ENCODE measurements at places on chromosomes 4 and X.

DNA sequence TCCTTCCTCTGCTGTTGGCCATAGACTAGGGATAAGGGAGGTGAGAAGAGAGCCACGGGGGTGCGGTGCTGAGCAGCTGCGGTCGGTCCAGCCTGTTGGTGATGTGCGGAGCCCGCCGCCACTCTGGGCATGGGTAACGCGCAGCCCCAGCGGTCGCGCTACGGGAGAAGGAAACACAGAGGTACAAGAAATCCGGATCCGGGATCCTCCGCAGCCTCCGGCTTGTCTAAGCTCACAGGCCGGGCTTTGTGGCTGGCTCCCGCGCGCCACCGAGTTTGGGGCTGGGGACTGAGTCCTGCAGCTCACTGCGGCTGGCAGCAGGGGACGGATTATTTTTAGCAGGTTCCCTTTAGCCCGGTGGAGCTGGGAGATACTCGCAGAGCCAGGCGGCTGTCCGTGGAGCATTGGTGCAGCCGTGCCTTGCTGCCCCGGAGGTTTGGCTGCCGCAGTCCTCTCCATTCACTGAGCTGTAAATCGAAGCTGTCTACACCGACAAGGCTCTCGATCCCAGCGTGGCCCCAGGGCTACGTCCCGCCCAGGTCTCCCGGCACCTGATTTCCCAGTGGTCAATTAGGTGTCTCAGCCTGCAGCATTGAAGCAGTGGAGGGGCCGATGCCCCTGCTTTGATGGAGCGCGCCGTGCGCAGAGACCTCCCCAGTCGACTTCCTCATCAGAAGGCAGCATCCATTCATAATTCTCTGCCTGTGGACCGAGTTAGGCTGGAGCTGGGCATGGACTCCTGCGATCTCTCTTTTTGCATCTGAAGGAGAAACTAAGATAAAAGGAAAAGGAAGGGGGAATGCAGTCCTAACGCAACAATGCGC, 81.9 kb upstream of the SCML1 start:
- no peak for DNase-seq

DNA sequence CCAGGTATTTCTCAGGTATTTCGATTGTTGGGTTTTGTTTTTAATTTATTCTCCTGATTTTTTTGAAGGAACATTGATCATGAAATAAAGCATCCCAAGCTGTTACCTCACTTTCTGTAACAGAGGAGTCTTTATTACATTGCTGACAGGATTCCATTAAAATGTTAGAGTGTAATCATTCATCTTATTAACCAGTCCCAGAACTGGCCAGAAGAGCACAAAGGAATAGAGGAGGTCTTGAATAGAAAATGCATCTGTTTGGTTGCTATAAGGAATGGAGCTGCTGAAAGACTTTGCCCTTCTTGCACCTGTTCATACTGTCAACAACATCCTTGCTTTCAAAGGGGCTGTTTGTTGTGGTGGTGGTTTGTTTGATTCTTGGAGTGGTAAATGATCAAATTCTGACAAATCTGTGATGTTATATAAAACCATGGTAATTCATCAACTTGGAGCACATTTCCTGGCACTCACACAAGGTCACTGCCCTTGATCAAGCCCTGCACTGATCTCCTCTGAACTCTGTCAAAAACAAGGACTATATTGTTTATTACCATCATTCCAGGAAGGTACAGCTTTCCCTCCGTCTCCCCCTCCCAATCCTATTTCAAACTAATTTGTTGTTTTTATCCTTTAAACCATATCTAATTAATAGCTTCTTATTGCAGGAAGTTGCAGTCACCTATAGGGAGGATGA, 215.8 kb downstream of the PCDH19 start:
- DNase-seq, result no peak

DNA sequence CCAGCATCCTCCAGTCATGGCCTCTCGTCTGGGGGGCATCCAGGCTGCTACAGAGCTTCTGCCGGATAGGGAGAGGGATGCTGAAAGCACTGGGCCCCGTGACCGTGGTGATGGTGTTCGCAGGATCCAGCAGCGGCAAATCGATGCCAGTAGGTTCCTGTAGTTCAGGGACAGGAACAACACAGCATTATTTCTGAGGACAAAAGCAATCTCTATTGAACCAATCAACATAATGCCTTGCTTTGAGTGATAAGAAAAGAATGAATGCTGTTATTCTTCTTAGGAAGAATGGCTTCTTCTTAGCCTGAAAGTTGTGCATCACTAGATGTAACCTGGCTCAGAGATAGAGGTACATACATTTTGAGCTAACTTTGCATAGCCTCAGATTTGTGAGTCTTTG, 378.6 kb downstream of the UNC5C start:
- no peak for DNase-seq

DNA sequence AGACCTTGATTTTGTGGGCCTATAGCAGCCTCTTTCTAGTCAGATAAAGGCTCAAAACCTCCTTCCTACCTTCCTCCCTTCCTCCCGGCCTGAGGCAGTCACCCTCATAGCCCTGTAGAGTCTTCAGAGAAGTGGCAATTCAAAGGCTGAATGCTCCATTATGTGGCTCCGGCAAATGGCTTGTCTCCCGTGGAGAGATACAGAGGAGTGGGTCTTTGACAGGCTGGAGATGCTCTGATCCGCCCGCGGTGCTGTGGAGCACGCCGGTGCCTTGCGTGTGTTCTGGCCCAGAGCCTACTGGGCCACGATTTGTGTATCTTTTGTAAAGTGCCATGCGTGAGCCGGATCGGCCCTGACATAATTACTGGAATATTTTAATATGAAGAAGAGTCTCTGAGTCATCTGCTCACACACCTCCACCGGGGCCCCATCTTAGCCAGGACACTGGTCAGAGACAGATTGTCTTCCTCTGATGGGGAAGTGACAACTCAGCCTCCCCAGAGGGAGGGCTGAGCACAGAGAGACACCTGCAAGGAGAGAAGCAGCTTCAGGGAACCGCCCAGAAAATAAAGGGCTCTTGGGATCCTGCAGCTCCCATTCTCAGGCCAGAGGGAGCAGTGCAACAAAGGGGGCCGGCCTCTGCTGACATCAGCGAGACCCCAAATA, 88.7 kb downstream of the DCTD start:
- DNase-seq, result no peak

- DNase-seq, result no peak
Observed at GRCh38 chr4:164700471-164700870, 53.5 kb upstream of the SMIM31 start.

DNA sequence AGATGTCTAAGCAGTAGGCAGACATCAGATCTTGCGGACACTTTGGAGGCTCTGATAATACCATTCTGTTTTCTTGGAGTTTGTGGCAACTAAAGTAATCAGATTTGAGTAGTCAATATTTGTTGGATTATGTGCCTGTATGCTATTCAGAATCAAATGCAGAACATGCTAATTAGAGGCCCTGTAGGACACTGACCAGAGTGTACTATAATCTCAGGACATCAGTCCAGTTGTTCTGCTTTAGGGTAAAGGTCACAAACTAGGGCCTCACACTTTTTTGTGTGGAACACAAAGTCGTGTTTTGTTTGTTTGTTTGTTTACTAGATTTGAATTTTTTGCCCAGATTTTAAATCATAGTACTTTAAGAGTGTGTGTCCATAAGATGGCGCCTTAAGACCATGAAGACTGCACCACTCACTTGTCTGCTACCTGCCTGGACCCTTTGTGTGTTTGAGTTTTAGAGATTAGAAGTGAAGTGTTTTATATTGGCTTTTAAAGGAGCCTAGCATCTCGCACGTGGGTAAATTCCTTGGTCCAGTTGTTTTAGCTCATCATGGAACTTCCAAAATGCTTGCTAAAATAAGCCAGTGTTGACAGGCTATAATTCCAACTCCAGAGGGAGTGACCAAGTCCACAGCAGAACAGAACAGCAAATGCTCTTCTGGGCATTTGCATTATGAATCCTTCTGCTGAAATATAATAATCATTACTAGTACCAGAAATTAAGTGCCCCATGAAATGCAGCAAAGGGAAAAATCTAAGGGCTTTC, 34.7 kb downstream of the IL13RA1 start:
- no peak for DNase-seq

DNA sequence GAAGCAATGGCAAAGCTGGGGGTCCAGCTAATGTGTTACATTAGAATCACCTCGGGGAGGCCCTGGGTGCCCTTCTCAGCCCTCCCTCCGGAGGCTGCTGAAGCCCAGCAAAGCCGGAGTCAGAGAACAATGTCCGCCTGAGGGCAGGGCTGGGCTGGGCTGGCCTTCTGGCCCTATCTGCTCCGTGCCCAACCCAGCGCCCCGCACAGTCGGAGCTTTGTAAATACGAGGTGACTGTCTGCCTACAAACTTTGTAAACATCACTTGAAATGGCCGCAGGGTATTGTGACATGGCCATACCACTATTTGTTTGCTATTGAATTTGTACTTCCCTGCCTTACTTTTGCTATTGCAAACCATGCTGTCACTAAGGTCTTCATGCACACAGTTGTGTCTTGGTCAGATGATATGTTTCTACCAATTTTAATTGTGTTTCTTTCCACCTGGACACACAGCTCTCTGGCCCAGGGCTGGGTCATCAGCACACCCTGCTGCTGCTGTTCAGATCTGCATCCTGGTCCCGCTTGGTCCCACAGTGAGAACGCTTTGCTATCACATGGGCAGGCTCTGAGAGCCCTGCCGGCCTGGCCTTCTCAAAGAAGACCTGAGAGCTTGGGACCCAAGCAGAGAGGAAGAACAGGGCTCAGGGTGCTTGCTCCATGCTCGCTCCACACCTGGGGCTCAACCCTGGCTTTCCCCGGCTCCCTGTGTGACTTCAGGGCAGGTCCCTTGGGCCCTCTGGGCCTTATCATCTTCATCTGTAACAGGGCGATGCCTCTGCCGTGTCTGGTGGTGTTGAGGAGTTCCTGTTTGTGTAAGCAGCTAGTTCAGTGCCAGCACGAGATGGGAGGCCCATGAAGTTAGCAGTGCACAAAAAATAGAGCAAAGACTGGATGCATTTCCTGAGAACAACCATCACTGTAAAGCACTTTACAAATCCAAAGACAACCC, 2.3 kb downstream of the S100P start:
- DNase-seq, result no peak

DNA sequence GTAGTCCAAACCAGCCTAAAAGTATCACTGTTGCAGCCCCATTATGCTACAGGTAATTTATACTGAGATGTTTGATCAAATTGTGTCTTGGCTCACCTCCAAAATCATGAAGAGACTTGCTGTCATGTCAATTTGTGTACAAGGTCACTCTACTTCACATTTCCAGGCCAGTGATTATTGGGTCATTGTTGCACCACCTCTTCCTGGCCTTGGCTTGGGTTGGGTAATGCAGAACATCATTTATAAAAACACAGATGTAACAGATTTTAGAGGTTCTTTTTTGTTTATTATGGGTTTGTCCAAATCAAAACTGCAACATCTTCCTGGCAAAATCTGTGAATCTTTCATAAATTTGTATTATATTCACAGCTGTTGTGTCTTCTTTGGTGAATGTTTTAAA, 459.5 kb downstream of the ANKRD50 start:
- no peak for DNase-seq

- no peak for DNase-seq
Observed at GRCh38 chr4:105150503-105150902, 3.8 kb downstream of the TET2 start.

- no peak for DNase-seq
Observed at GRCh38 chrX:51837451-51837850, 56.0 kb upstream of the MAGED1 start.

- DNase-seq, result no peak
Observed at GRCh38 chr4:92198711-92199110, 105.1 kb upstream of the GRID2 start.

DNA sequence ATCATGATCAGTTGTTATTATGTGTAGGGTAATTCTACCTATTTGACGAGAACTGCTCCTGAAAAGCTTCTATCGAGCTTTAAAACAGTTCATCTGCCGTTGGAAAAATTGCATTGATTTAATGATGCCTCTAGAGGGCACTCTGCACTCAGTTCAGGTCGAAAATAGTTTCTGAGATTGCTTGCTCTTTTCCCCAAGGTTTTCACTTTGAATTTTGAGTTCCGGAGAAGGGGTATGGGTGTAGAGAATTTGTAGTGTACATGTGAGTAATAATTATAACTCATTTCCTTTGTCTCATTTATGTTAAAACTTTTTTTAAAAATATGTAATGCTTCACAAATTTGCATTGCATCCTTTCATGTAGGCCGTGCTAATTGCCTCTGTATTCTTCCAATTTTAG, 28.4 kb upstream of the TNIP3 start:
- DNase-seq, result no peak

DNA sequence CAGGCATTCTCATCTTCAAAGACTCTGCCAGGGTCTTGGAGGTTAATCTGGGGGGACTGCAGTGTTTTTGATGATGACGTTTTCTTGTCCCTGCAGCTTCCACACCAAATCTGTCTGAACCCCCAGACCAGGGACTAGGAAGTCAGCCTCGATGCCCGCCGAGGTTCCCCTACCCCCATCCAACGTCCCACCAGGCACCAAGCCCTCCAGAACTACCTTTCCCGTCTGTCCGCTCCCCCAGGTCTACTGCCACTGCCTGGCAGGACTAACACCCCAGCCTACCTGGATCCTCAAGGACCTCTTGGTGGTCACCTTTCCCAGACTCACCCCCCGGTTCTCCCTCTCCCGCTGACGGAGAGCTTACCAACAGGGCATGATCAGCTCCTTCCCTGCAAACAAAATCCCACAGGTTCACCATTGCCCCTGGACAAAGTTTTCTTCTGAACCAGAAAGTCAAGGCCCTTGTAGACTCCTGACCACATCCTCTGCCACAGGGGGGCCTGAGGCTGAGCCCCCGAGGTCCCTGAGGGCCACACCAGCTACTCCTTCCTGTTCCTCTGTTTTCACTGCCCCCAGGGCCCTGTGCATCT, 40.9 kb downstream of the HMX1 start:
- no peak for DNase-seq

GRCh38 chrX:141936080-141936479, 32.4 kb downstream of the MAGEC1 start:
- DNase-seq, result no peak

DNA sequence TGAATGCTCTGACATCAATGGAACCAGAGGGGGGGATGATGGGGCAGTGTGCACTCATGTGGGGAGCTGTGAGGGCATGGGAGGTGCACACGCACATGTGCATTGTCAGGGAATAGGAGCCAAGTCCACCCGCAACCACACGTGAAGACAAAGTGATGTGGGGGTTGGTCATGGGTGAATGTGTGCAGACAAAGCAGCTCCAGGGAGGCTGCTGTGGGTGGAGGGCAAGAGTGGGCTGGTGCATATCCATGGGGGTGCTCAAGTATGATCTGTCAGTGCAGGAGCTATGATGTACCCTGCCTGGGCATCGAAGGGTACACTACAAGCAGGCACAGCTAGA, 301.9 kb downstream of the TEX13C start:
- DNase-seq, result no peak

DNA sequence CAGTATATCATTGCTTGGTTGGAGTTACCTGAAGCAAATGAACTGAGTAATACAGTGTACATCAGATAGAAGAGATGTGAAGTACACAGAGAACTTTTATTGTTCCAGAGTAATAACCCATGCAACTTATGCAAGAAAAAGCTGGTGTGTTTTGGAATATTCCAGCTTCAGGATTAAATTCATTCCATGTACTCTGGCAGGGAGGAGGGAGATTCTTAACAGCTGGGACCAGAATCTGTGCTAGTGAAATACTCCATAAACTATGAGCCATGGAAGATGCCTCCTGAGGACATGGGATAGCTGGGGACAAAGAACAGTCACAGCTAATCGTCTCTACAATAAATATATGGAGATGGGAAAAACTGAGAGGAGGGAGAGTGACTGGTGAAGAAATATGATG, 101.6 kb upstream of the OTUD4 start:
- DNase-seq, result no peak

GRCh38 chr4:169675825-169676224, 55.4 kb downstream of the CLCN3 start:
- DNase-seq, result no peak
